GM23248 (cell line): ENCODE measurements at places on chromosomes 7 and 10.

DNA sequence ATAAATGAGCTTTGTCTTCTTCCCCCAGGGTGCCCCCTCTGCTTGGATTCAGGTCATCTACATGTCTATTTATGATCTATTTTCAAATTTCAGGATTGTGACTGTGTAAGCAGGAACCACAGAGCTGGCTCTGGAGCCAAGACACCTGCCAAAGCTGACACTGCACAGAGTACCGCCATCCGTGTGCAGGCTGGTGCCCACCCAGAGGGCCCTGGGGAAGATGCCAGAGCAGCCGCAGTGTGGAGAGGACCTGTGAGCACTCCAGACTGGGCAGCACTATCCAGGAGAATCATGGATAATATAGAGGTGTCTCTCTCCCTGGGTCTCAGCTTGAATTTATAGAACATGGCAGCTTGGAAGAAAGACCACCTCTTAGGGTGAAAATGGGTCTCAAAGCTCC is 577.5 kb downstream of the GRID1 start:
- no peak for DNase-seq

DNA sequence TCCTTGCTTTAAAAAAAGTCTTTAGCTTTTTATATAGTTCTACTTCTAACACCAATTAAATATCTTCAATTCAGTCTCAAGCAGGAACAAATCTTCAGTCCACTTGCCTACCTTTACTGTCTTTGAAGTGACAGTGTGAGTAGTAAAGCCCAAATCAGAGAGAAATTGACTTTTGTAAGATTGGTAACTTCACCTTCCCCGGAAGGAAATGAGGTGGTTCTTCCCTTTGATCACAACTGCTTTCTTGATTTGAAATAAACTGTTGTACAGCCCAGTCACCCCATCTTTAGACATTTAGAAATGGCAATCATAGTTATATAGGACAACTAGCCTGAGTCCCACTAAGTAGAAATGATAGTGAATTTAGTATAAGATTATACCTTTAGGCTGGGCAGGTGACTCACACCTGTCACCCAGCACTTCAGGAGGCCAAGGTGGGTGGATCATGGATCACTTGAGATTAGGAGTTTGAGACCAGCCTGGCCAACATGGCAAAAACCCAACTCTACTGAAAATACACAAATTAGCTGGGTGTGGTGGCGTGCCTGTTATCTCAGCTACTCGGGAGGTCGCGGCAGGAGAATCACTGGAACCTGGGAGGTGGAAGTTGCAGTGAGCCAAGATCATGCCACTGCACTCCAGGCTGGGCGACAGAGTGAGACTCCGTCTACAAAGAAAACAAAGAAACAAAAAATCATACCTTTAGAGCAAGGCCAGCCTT is 4.7 kb downstream of the FAS start:
- no peak for DNase-seq

DNA sequence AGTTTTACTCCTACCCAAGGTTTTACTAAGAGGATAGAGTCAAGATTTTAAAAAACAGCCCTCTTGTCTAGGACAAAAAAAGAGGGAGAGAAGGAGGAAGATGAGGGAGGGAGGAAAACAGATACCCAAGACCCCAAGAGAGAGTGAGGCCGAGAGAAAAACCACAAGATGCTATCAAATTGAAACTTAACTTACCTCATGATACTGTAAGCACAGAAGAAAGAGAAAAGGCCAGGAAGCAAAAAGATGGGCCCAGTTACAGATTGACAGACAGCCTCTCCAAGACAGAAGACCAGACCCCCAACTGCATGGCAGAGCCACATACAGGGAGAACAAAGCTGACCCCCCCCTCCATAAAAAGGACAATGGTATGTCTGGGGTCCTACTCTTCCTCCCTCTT is 11.4 kb downstream of the SEC31B start:
- no peak for DNase-seq

DNA sequence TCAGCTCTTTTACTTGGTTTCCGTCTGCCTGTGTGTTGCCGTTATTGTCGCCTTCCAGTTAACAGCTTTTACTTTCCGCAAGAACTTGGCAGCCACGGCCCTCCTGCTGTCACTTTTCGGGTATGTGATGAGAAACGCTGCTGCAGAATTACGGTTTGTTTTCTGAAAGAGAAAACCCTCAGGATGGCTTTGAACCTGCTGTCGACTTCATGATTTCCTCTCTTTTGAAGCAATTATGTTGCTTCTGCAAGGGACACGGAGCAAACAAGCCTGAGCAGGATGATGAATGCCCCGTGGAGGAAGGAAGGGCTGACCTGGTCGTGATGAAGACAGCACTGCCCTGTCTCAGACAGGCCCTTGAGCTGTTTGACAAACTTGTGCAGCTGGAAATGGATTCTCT is 339.8 kb downstream of the ABCA13 start:
- DNase-seq, result no peak

DNA sequence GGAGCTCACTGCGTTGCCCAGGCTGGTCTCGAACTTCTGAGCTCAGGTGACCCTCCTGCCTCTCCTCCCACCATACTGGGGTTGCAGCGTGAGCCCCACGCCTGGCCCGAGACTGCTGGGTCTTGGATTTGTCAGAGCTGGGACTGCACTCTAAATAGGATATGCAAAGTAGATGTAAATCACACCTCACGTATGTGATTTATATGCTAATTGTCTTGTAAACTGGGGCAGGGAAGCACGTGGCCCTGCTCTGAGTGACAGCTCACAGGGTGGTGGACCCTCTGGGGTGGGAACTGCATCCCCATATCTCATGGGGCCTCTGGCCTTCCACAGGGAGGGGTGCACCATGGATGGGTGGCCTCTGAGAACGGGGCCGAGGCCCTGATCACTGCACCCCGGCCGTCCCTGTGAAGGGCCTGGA is 34.1 kb downstream of the GET4 start:
- no peak for DNase-seq

DNA sequence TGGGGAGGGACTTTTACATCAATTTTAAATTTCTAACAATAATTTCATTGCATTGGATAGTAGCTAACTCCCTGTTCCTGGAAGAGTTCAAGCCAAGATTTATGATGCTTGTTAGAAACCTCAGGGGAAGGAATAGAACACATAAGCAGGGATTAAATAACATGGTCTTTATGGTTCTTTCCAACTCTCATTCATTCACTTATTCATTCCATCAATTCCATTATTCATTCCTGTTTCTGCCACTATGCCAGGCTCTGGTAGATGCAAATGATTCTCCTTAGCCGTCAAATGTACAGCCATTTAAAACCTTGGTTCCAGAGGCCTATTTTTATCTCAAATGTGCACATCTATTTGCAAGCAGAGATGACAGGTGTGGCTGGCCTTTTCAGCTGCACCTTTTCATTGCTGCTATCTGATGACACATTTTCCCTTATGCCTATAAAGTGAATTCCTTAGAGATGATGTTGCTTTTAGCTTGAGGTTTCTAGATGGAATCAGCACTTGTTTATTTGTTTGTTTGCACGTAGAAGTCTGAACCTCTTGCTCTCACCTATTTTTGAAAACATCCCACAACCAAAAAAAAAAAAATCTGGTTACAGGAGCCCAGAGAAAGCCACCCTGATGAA is 205.7 kb upstream of the IGFBP3 start:
- no peak for DNase-seq
